ENCODE measurements at places on chromosomes 7 and 10. TPM values are rescaled to one million over a fixed set of nuclear protein-coding genes. Genes with fewer than 3 reads are reported as not detected.

GRCh38 chr7:104185346-104185745, 22.5 kb downstream of the ORC5 start:
- DNase-seq: no peak
- no peak overlapping the region for H3K4me3 ChIP-seq
- no peak overlapping the region for H3K27ac ChIP-seq
- H3K4me1 ChIP-seq: no peaks in the 10 kb centered on the region

The TAS2R4 gene
- total RNA-seq: 0.18 TPM

The TAS2R3 gene
- total RNA-seq: 3.2 TPM

DNA sequence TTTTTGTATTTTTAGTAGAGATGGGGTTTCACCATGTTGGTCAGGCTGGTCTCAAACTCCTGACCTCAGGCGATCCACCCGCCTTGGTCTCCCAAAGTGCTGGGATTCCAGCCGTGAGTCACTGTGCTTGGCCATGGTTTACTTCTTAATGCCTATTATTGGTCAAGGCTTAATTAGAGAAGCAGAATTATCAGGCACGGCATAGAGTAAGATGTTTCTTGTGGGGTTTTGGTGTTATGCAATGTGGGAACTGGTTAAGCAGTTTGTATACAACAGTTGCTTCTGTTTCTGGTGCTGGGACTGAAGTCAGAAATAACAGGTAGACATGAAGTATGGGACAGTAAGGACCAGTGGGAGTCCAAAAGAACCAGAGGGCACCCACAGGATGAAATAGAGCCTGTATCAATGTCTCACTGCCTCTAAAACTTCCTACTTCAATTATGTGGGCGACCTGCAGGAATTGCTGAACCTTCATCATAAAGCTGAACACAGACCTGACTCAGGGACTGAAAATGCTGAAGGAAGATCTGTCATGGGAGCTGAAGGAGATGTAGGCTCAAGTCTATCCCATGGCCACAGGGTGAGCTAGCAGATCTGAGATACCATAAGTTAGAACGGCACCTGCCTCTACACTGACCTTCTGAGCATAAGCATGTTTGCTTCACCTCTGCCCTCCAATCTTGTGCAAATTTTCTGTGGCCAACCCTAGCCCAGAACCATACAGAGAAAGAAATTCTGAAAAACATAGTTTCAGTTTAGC, 38.3 kb upstream of the VCL start:
- no peak overlapping the region for H3K27ac ChIP-seq
- H3K36me3 ChIP-seq: no peaks in the 10 kb centered on the region
- no peak overlapping the region for H3K4me3 ChIP-seq
- DNase-seq: no peak
- no peaks in the 10 kb centered on the region for H3K27me3 ChIP-seq

Measured in esophagus squamous epithelium (tissue), 5 donors.